Stimulated activated memory B cell treated with anti-CD40 and anti-IgM and Interleukin-4, amounts not matched to agents 10 μg/mL and 1 μg/mL and 100 μg/mL, for 72 hours (primary cell): ENCODE measurements at places on chromosomes 2 and 18.

GRCh38 chr2:191701696-191702095, 23.8 kb downstream of the NABP1 start:
- no peak for ATAC-seq

DNA sequence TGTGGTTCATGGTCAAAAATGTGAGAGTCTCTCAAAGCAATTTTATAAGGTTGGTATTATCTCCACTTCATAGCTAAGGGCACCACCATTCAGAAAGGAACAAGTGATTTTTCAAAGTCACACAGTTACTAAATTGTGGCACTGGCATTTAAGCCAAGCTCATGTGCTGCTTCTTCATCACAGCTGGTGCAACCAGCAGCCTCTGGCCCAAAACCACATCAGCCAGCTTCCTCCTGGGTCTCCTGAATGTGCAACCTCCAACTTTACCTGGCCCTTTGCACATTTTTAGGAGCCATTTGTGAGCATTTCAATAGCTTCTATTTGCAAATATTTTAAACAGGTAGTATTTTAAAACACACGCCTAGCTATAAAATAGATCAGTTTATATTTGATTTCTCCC, 293.7 kb downstream of the BCL11A start:
- no peak for ATAC-seq

- ATAC-seq = no peak
Observed at GRCh38 chr2:78532762-78533379, 492.6 kb upstream of the REG3G start.

DNA sequence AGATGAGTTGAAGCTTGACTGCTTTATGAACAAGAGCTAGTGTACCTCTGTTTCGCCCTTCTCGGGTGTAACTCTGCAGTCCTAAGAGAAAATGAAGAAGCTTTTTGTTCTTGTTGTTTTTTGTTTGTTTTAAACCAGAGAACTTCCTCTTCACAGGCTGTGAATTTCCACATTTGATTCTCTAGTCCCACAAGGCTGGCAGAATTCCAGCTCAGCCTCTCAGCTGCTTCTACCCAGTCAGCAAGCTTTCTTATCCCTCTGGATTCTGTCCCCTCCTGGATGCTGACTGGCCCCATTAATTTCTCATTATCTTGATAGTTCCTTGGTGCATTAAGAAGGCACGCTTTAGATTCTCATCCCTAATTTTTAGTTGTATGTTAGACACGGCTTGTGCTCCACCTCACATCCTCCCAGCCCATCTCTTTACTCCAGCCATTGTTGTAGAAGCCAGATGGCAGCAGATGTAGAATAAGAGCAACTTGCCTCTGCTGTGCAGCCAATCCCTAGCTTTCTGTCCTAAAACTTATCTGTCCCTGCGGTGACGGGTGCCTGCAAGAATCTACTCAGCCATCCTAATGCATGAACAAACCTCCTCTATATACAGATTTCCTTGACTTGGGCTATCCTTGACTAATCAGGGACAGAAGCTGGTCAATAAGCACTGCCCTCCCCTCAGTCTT, 12.3 kb upstream of the RESP18 start:
- ATAC-seq = no peak

DNA sequence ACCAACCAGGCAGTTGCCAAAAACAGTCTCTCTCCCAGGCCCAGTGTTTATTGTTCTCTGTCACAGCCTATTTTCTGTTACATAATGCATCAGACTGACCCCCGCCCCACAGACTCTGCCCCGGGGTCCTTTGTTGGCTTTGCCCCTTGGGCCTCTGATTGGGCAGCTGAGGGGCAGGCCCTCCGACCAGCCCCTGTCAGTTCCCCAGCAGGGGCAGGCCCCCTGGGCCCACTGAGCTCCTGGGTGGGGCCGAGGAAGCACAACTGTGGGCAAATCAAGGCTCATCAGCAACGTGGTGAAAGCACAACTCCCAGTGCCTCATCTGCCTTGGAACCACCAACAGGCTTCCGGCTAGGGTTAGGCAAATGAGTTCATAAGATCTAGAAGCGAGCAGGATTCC, 160.1 kb upstream of the MYCN start:
- no peak for ATAC-seq
